Stomach (tissue), 19 donors: ENCODE measurements at places on chromosomes 12 and 14.
A peak's percentile ranks its signal among the peaks of the same experiment; 100 is the strongest.

- no peak for DNase-seq
Measured at GRCh38 chr12:3115078-3115477, 37.9 kb downstream of the TSPAN9 start.

DNA sequence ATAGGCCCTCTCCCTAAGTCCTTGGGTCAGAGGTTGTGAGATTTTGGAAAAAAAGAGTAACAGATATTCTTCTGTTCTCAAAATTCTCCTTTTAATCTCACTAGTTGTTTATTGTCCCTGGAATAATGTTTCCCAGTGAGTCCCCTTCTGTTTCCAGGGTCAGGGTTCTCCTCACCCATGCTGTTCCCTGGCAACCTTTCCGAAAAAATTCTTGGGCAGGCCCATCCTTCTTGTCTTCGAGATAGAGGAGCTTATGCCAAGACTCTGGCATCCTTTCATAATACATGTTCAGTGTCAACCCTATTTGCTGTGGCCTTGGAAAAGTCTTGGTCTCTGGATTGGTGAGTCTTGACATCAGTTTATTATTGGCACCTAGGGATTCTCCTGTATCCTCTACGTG, 212.4 kb upstream of the FAR2 start:
- no peak for DNase-seq

DNA sequence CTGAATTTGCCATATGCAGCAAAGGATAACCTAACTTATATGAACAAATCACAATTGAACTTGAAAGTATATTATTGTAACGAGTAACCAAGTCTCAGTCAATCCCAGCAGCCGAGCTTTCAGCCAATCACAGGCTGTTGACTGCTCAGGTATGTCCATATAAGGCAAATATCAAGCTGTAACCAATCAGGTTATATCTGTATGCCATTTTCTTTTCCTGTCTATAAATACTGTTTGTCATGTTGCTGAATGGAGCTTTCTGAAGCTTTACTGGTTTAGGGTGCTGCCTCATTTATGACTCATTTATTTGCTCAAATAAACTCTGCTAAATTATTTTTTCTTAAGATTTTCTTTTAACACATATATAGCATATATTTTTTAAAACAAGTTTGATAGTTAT, 1059.5 kb downstream of the GALC start:
- no peak for DNase-seq

DNA sequence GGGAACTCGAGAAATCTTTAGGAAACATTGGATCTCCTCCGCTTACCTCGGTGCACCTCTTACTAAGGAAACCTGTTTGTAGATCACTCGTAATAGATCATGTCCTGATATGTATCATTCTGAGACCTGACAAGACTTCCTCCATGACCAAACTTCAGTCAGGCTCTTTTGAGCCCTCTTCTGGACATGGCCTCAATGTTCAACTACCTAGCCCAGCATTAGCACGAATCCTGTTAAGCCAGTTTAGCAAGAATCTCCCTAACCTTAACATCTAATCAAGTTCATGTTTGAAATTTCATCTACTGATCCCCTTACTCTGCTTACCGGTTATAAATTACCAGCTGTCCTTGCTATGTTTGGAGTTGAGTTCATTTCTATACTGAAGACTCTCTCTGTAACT, 713.9 kb upstream of the USP15 start:
- no peak for DNase-seq

DNA sequence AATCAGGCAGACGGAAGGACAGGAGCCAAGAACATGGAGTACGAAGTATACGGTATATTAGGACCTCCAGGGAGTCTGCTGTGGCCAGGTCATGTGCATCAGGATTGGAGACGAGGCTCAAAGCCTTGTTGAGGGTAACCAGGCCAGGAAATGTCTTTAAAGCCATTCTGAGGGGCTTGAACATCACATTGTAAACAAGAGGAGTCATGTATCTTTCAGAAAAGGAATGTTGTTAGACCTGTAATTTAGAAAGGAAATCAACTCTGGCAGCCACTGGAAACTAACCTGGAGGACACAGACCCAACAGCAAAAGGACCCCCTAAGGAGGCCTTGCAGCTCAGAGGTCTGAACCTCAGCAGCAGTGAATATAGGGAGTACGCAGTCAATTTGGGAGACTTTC, 7.5 kb downstream of the MAP3K9 start:
- DNase-seq: no peak

DNA sequence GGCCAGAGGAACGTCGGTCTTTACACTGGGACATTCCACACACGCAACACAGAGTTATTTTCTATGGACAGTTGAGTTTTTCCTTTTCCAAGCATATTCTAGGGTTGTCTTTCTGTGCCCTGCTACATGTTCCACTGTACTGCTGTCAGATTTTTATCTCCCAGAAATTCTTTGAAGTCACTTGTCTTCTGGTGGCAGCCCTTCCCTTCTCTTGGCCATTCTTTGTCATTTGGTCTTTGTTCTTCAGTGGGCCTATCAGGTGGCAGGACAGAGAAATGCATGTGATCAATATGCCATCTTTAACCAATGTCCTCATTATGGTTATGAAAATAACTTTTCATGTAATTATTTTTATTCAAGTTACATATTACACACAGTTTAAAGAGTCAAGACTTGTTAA, 36.3 kb downstream of the MARK3 start:
- DNase-seq: no peak

DNA sequence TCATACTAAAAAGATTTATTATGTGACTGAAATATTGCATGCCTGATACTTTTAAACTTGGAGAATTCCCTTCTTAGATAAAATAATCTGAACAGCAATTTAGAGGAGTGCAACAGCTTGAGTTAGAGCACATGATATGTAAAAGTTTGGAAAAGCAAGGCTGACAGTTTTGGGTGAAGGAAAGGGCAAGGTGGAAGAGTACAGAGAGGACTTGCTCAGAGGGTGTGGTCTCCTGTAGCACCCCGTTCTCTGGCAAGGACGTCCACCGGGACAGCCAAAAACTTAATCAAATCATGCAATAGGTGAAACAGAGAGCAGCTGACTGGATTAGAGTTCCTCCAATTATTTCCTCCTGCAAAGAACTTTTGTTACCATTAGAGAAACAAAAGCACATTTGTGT, 65.2 kb upstream of the PDZRN4 start:
- DNase-seq: peak; percentile 13

GRCh38 chr12:13196130-13196921, at the start of gene EMP1:
Gene EMP1 (plus strand): TSS chr12:13196726. CDS start chr12:13211511, 14,785 bp downstream.
- peak; percentile 97 for DNase-seq

DNA sequence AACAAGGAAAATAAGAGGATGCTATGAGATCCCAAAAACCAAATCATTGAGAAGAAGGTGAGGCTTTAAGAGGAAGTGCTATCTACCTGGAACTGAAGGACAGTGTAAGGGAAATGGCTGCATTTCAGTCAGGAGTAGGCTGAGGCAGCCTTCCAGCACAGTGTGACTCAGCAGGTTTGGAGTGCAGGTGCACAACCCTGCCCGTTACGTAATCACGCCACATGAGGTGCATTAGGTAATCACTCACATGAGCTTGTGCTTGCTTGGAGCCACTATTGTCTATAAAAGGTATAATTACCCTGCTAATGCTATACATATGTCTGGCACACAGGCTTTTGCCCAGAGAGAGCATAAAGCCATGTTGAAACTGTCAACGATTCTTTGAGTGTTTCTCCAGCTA, 74.9 kb downstream of the DIO2 start:
- DNase-seq: no peak

DNA sequence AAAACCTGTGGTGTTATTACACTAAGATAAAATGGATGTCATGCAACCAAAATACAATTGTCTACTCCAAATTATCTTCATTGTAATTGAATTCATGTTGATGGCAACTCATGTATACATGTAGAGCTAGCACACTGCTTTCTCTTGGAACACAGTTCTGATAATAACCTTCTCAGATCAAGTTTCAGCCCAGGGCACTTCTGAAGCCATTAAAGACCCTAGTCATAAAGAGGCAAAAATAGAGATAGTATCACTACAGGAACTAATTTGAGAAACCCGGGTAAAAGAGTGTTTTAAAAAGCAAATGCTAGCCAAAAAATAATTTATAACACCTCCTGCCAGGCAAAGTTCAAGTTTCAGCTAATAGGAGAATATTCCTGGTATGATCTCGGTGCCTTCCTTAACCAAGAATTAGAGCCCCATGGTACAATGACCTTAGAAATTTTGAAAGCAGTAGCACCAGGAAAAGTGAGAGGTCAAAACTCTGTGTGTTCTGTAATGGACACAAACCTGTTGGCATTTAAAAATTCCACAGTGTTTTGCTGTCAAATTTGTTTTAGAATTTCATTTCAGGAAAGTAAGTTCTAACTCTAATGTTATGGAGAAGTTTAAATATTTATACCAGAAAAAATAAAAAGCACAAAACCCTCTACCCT, 105.0 kb upstream of the FRMD6 start:
- no peak for DNase-seq

GRCh38 chr14:52380294-52380693, 66.2 kb downstream of the PTGER2 start:
- DNase-seq: no peak

DNA sequence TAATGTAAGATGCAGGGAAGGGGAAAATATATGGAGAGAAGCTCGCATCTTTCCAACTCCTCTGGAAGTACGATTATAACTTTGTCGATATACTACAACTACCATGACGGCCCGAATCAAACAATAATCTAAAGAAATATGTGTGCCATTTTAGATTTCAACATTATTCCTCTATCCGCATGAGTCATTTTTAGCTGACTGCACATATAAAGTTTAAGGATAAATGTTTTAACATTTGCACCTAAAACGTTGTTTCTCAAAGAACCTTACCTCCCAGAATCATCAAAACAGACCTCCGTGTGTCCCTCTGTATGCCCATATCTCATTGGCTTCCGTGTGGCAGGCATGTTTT, 482 bp downstream of the WDHD1 start:
- DNase-seq: no peak

- DNase-seq: peak; percentile 28
Measured at GRCh38 chr12:128905003-128905544, 51.8 kb downstream of the GLT1D1 start.

- DNase-seq: peak; percentile 56
Measured at GRCh38 chr14:71918955-71919354, 13.3 kb upstream of the RGS6 start.

GRCh38 chr12:72214163-72214562, 58.0 kb upstream of the TRHDE start:
- DNase-seq: no peak

DNA sequence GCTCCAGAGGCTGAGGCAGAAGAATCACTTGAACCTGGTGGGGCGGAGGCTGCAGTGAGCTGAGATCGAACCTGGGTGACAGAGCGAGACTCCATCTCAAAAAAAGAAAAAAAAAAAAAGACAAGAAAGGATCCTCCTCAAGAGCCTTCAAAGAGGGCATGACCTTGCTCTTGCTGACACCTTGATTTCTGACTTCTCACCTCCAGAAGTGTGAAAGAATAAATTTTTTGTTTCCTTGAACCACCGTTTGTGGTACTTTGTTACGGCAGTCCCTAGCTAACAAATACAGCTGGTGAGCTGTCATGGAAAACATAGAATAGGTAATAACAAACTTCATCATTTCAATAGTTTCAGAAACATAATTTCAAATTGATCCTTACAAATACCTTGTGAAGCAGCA, 1.9 kb upstream of the ACTR10 start:
- no peak for DNase-seq

- no peak for DNase-seq
Measured at GRCh38 chr12:124573839-124574786, 6.7 kb upstream of the NCOR2 start.

- DNase-seq: no peak
Measured at GRCh38 chr14:74945261-74945851, 10.0 kb downstream of the PGF start.

- DNase-seq: no peak
Measured at GRCh38 chr14:100988011-100988410, 84.5 kb upstream of the RTL1 start.

GRCh38 chr12:32516230-32516629, 116.9 kb downstream of the FGD4 start:
- DNase-seq: no peak

DNA sequence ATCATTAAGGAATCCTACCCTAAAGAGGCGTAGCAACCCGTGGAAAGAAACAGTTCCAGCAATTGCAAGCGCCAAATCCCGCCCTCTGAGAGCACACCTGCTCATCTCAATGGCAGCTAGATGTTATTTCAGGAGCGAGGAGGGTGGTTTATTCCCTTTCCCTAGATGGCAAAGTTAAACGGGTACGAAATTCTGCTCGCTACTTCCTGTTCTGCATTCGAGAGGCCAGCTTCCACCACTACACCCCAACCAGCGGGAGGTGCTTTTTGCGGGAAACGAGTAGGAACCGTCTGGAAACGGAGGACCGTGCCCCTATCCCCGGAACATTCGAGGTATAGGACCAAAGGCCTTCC, 536 bp downstream of the VPS29 start:
- DNase-seq: peak; percentile 66

DNA sequence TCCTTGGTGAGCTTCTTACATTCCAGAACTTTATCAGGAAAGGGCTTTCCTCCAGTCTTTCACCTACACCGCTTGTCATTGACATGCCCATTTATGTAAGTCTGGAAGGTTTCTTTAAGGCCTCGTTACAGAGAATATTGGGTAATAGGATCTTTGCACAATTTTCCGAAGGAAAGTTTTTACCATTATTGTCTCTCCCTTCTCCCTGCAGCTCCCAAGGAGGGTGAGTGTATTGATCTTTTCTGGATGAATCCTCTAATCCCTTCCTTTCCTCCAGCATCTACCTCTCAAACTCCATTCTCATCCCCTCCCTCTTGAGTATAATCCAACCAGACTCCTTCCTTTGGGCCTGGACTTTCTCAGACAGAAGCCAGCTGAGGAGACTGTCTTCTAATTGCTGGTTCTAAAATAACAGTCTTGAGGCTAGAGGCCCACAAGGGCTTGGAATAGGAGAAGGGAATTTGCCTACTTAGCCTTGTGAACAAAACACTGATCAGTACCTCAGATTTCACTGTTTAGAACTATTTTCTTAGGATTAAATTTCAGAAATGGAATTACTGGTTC, 21.8 kb downstream of the WNK1 start:
- peak; percentile 32 for DNase-seq

GRCh38 chr12:100666588-100666987, 93.1 kb downstream of the GAS2L3 start:
- DNase-seq: no peak

GRCh38 chr12:88371416-88372183, 208.7 kb downstream of the KITLG start:
- DNase-seq: no peak

- no peak for DNase-seq
Measured at GRCh38 chr14:32192712-32193373, 9.0 kb upstream of the RNU6-7 start.

DNA sequence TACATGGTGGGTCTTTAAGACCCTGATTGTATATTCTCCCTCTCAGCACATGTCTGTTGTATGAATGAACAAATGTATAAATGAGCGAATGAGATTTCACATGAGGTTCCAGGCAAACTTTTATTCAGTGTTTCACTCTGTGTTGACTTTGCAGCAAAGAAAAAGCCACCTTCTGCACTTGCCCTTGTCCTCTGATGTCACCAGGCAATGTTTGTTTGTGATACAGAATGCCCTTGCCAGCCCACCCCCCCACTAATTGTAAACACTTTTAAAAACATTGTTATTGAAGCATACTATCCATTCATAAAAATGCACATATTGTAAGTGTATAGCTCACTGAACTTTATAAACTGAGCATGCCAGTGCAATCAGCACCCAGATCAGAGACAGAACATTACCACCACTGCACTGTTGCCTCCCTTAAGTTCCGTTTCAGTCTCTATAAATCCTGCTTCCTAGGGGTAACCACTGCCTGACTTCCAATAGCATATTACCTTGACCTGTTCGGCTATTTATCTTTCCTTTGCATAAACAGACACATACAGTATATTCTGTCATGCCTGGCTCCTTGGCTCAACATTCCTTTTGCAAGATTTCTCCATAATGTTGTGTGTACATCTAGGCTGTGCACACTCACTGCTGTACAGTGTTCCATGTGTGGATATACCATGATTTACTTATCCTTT, 11.3 kb upstream of the LTA4H start:
- peak; percentile 59 for DNase-seq
